ENCODE measurements at places on chromosomes 16 and 17.

DNA sequence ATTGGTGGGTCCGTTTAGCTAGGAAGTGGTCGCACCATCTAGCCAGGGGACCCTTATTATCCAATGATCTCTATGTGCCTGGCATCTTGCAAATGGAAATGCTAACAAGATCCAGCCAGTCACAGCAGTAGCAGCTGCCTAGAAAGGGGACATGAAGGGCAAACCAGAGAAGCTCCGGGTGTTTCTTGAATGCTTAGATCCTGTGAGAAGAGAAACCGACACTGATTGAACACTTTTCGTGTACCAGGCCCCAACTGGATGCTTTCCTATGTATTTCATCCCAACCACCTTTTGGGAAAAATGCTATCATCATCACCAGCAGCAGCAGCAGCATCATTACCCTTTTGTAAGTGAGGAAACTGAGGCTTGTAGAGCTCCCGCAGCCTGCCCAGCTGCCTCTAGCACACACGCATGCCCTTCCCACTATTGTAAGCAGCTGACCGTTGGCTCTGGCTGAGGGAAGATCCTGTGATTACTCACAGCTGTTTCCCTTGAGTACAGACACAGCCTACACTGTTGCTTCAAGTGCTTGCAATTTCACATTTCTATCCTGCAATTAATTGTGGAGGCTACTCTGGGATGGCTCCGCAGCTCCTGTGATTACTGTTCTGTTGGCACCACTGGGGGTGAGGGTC is 180.7 kb upstream of the CACNG5 start:
- no peak for DNase-seq

GRCh38 chr16:86428729-86429517 is 81.4 kb upstream of the FOXF1 start:
- no peak for DNase-seq

DNA sequence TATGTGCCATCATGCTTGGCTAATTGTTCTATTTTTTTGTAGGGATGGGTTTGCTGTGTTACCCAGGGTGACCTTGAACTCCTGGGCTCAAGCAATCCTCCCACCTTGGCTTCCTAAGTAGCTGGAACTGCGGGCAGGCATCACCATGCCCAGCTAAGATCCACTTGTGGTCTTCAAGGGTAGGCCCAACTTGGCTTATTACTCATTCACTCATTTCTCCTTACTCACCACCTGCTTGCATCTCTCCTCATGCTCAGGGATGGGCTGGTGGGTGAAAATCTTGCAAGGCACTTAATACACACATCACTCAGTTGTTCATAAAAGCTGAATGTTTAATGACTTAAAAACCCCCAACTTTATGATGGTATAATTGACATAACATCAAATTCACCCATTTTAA is 207.8 kb downstream of the SHISA9 start:
- no peak for DNase-seq

- DNase-seq: no peak
Observed at GRCh38 chr17:40328386-40328766, 19.4 kb downstream of the RARA start.

Data from stimulated activated CD4-positive, alpha-beta T cell treated with anti-CD3 and anti-CD28 coated beads, TNF-alpha, amount 100 ng/mL, for 24 hours (primary cell).